Hepatocyte (in vitro differentiated cells): ENCODE measurements at places on chromosomes 2 and 18. TPM values are rescaled to one million over a fixed set of nuclear protein-coding genes. Genes with fewer than 3 reads are reported as not detected.
A peak's percentile ranks its signal among the peaks of the same experiment; 100 is the strongest.

GRCh38 chr2:176582990-176583481 is 313.8 kb downstream of the MTX2 start:
- no peaks in the 10 kb centered on the region for H3K36me3 ChIP-seq
- H3K27ac ChIP-seq, result peak overlapping the region; percentile 20
- no peaks in the 10 kb centered on the region for H3K27me3 ChIP-seq
- no peak overlapping the region for H3K4me3 ChIP-seq
- peaks cover 37% of the 10 kb centered on the region for H3K4me1 ChIP-seq
- peak; percentile 60 for DNase-seq

NT5DC4 gene
- total RNA-seq, result 1.2 and 2.7 TPM in 2 replicates

DNA sequence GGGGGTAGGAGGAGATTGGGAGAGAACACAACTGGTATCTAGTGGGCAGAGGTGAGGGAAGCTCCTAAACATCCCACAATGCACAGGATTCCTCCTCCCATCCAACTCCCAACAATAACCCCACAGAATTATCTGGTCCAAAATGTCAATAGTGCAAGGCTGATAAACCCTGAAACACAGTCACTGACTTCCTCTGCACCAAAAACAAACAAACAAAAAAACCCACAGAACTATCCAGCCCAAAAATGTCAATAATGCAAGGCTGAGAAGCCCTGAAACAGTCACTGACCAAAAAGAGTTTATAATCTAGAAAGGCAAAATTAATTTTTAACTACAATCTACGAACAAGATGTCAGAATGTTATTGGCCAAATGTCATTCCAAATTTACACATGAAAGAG is 9.8 kb downstream of the TMX3 start:
- no peaks in the 10 kb centered on the region for H3K36me3 ChIP-seq
- no peaks in the 10 kb centered on the region for H3K4me1 ChIP-seq
- H3K4me3 ChIP-seq, result no peak overlapping the region
- H3K27me3 ChIP-seq, result no peaks in the 10 kb centered on the region
- no peak overlapping the region for H3K27ac ChIP-seq

FAM124B gene
- 0.17 and 0.36 TPM in 2 replicates for total RNA-seq

GRCh38 chr18:38551881-38552280 is 986.3 kb upstream of the CELF4 start:
- H3K4me3 ChIP-seq, result no peak overlapping the region
- H3K4me1 ChIP-seq, result no peaks in the 10 kb centered on the region
- H3K27ac ChIP-seq, result no peak overlapping the region
- DNase-seq, result no peak
- no peaks in the 10 kb centered on the region for H3K27me3 ChIP-seq

DNA sequence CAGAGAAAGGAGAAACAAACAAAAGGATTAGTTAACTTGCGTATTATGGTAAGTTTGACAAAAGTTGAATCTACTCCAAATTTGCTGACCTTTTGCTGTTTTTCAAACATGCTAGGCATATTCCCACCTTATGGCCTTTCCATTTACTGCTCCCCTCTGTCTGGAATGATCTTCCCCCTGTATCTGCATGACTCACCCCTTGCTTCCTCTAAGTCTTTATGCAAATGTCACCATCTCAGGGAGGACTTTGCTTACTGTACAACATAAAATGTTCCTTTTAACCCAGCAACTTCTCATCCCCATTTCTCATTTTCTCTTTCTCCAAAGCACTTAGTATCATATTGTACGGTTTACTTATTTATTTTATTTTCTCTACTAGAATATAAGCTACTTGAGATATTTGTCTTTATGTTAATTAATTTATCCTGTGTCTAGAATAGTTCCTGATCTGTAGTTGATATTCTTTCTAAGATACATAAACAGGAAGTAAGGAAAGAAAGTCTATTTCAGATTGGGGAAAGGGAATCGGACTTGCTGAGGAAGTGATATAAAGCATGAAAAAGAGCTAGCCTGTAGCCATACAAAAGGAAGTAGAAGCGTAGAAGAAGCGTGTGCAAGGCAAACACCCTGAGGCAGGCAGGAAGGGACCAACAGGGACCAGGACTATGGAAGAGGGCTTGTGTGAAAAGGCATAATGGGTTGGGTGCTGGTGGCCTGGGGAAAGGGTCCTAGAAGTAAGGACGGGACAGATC is 144.9 kb upstream of the ERBB4 start:
- H3K4me3 ChIP-seq, result no peak overlapping the region
- H3K27me3 ChIP-seq, result no peaks in the 10 kb centered on the region
- no peak overlapping the region for H3K27ac ChIP-seq
- H3K36me3 ChIP-seq, result no peaks in the 10 kb centered on the region
- no peak for DNase-seq

GRCh38 chr2:146730882-146731281 is 1113.9 kb upstream of the ACVR2A start:
- no peak overlapping the region for H3K27ac ChIP-seq
- no peak for DNase-seq
- H3K27me3 ChIP-seq, result no peaks in the 10 kb centered on the region
- H3K36me3 ChIP-seq, result no peaks in the 10 kb centered on the region

GRCh38 chr2:190792956-190793888 is 87.4 kb upstream of the GLS start:
- H3K4me1 ChIP-seq, result peaks cover 18% of the 10 kb centered on the region
- no peaks in the 10 kb centered on the region for H3K36me3 ChIP-seq
- DNase-seq, result no peak

- peaks cover 8% of the 10 kb centered on the region for H3K4me1 ChIP-seq
- no peak for DNase-seq
- H3K27ac ChIP-seq, result no peak overlapping the region
- no peak overlapping the region for H3K4me3 ChIP-seq
- H3K27me3 ChIP-seq, result no peaks in the 10 kb centered on the region
Observed at GRCh38 chr2:209468846-209469245, 45.0 kb downstream of the MAP2 start.

SLC30A3 gene
- total RNA-seq, result 0.20 TPM in 1 of 2 replicates, not detected in the other

ARHGEF4 gene
- 15.8 and 17.8 TPM in 2 replicates for total RNA-seq

- no peaks in the 10 kb centered on the region for H3K27me3 ChIP-seq
- no peaks in the 10 kb centered on the region for H3K4me1 ChIP-seq
- no peak overlapping the region for H3K4me3 ChIP-seq
- no peak overlapping the region for H3K27ac ChIP-seq
- no peak for DNase-seq
Observed at GRCh38 chr2:196745711-196746110, 53.8 kb downstream of the GTF3C3 start.

- H3K4me1 ChIP-seq, result peaks cover 9% of the 10 kb centered on the region
- H3K4me3 ChIP-seq, result no peak overlapping the region
- no peak overlapping the region for H3K27ac ChIP-seq
- H3K27me3 ChIP-seq, result no peaks in the 10 kb centered on the region
- DNase-seq, result no peak
Observed at GRCh38 chr2:70118798-70119454, 31.6 kb downstream of the PCBP1 start.

DNA sequence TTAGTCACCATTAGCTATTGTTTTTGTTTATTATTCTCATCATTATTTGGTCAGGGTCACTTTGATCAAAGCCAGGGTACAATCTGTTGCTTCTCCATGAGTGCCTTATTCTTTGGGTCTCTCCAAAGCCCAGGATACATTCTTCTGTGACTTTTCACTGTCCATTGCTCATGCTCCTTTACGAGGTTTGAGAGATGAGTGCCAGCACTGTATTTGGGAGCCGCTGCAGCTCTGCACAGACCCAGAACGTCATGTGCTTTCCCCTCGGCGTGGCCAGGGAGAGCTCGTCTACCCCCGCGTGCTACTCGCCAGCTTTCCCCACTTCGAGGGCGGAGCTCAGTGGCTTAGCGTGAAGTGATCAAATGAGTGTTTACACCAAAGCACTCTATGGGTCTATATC is 123.7 kb downstream of the COL6A3 start:
- peak overlapping the region; percentile 90 for H3K27ac ChIP-seq
- peak; percentile 63 for DNase-seq
- peaks cover 28% of the 10 kb centered on the region for H3K4me1 ChIP-seq
- no peaks in the 10 kb centered on the region for H3K36me3 ChIP-seq
- no peak overlapping the region for H3K4me3 ChIP-seq
- H3K27me3 ChIP-seq, result no peaks in the 10 kb centered on the region

GRCh38 chr2:237486334-237486818 is 675 bp upstream of the MLPH start:
- H3K4me1 ChIP-seq, result peaks cover 14% of the 10 kb centered on the region
- no peak for DNase-seq
- peaks cover 35% of the 10 kb centered on the region for H3K27me3 ChIP-seq
- H3K4me3 ChIP-seq, result peak overlapping the region; percentile 51

DNA sequence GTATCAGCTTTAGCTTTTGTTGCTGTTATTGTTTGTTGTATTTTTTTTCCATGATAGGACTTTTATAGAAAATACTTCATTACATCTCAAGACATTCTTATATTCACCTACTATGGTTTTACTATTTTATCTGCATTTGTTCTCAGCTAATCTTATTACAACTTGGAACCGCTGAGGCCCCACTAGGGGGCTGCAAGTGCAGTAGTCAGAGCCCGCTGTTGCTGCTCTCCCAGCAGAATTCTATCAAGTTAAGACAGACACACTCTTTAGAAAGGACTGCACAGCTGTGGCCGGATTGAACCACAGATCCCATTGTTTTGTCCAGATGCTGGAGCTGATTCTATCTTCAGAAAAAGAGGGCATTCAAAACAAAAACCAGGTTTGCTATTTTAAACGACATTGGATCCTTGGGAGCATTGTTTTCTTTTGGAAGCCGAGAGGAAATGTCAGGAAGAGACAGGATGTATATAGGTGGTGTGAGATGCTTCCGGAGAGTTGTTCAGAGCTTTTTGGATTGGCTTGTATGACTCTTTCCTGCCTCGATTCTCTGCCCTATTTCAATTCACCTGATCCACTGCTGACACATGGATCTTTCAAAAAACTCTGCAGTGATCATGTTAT is 105.7 kb upstream of the GAREM1 start:
- no peaks in the 10 kb centered on the region for H3K36me3 ChIP-seq
- no peak overlapping the region for H3K4me3 ChIP-seq
- no peaks in the 10 kb centered on the region for H3K4me1 ChIP-seq
- H3K27ac ChIP-seq, result no peak overlapping the region

RIT2 gene
- total RNA-seq, result not detected in 2 replicates

REG1B gene
- not detected in 2 replicates for total RNA-seq

SLC11A1 gene
- 0.60 and 0.72 TPM in 2 replicates for total RNA-seq

GRCh38 chr2:207086136-207086535 is 79.6 kb downstream of the KLF7 start:
- no peaks in the 10 kb centered on the region for H3K4me1 ChIP-seq
- H3K27me3 ChIP-seq, result no peaks in the 10 kb centered on the region
- no peak for DNase-seq
- H3K36me3 ChIP-seq, result peaks cover 5% of the 10 kb centered on the region
- no peak overlapping the region for H3K27ac ChIP-seq
- no peak overlapping the region for H3K4me3 ChIP-seq

TUBB8B gene
- total RNA-seq, result 0.16 TPM in 1 of 2 replicates, not detected in the other

IL37 gene
- not detected in 2 replicates for total RNA-seq

- DNase-seq, result no peak
- H3K4me3 ChIP-seq, result no peak overlapping the region
- peaks cover 97% of the 10 kb centered on the region for H3K27me3 ChIP-seq
- H3K4me1 ChIP-seq, result peaks cover 16% of the 10 kb centered on the region
- no peak overlapping the region for H3K27ac ChIP-seq
- H3K36me3 ChIP-seq, result no peaks in the 10 kb centered on the region
Observed at GRCh38 chr2:236173729-236174607, 5.8 kb upstream of the GBX2 start.

DNA sequence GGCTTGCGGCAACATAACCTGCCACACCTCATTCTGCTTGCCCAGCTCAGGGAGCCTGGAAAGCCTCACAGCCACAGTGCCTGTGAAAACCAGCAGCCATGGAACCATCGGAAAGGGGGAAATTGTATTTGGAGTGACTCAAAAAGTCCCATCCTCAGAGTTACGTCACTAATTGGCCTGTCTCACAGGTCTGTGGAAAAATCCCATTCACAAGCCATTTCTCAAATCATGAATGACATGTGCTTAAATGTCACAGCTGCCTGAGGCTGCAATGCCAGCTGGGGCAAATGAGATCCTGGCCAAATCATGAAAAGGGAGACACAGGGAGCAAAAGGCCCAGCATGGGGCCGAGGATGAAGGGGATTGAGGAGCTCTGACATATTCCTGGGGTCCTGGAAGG is 486.9 kb upstream of the RAB6C start:
- no peak for DNase-seq
- no peaks in the 10 kb centered on the region for H3K36me3 ChIP-seq
- H3K27ac ChIP-seq, result no peak overlapping the region

GRCh38 chr2:33469238-33469637 is 7.2 kb upstream of the RASGRP3 start:
- H3K4me1 ChIP-seq, result no peaks in the 10 kb centered on the region
- H3K27ac ChIP-seq, result no peak overlapping the region
- no peak overlapping the region for H3K4me3 ChIP-seq
- no peaks in the 10 kb centered on the region for H3K36me3 ChIP-seq
- DNase-seq, result no peak
- H3K27me3 ChIP-seq, result no peaks in the 10 kb centered on the region

C2orf15 gene
- total RNA-seq, result 5.9 and 10.0 TPM in 2 replicates

DNA sequence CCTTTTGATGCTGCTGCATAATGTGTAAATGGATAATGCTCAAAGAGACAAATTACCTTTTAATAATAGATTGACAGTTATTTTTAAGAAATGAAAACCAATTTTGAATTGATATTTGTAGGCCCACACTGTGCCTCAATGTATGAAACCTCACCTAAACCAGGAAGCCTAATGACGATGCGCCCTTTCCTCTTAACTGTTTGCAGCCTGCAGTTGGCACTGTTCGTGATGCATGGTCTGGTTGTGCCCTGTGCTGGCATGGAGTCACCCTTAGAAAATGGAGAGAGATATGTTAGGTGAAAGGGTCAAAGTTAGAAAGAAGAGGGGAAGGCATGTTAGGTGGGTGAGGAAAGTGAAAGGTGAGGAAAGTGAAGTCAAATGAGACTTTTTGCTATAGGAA is 390.2 kb downstream of the PTPRM start:
- H3K4me1 ChIP-seq, result no peaks in the 10 kb centered on the region
- no peak overlapping the region for H3K4me3 ChIP-seq
- no peak overlapping the region for H3K27ac ChIP-seq
- H3K36me3 ChIP-seq, result no peaks in the 10 kb centered on the region
- no peaks in the 10 kb centered on the region for H3K27me3 ChIP-seq

VSNL1 gene
- 9.4 and 12.1 TPM in 2 replicates for total RNA-seq

GRCh38 chr2:30193104-30193681 is 38.1 kb upstream of the LBH start:
- DNase-seq, result peak; percentile 28
- H3K36me3 ChIP-seq, result no peaks in the 10 kb centered on the region
- peaks cover 11% of the 10 kb centered on the region for H3K4me1 ChIP-seq
- no peak overlapping the region for H3K4me3 ChIP-seq
- no peak overlapping the region for H3K27ac ChIP-seq
- no peaks in the 10 kb centered on the region for H3K27me3 ChIP-seq

DIS3L2 gene
- total RNA-seq, result 18.2 and 19.5 TPM in 2 replicates

DNA sequence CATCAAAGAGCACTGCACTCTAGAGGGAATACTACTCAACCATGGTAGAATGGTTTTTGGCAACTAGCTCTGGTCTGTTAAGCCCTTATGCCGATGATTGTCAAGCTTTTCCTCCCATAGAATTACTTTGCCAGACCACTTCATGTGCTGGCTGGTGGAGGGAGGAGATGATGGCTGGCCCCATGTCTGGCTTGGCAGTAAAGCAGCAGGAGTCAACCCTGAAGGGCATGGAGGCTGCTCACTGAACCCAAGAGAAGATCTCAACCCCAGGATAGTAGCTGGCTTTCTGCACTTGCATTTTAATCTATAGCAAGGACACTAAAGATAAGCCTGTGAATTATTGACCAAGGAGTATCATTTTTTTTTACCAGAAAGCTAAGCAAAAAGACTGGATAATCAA is 309.9 kb downstream of the PIEZO2 start:
- H3K4me3 ChIP-seq, result no peak overlapping the region
- H3K4me1 ChIP-seq, result no peaks in the 10 kb centered on the region
- no peaks in the 10 kb centered on the region for H3K36me3 ChIP-seq
- peak overlapping the region; percentile 55 for H3K27ac ChIP-seq
- H3K27me3 ChIP-seq, result no peaks in the 10 kb centered on the region

TANK gene
- total RNA-seq, result 54.7 and 66.7 TPM in 2 replicates

TAF4B gene
- total RNA-seq, result 1.4 and 2.0 TPM in 2 replicates
